ENCODE measurements at places on chromosomes 2 and 18.

DNA sequence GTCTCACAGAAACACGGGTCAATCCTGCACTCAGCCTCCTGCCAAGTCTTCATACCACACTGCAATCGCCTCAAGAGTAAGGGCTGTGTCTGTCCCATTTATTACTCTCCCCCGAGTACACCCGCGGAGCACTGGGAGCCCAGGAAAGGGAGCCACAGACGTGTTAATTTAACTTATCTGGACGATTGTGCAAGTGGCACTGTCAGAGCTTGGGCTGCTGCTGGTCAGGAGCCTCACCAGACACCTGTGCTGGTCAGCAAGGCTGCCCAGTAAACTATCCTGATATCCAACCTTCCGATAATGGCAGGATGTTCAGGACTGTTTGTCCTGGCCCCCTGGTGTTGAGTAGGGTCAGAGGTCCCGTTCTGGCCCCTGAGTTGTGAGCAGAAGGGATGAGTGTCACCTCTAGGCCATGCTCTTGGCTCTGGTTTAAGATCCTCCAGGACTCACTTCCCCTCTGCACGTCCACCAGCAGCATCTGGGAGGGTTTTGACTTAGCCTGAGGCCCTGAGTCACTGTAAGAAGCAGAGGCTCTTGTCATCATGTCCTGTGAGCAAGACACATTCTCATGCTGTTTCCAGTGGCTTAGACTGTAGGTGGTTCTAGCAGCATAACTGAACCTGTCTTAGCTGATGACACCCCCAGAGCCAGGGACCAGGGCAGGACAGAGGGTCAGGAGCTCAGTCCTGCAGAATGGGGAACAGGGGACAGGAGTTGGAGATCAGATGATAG lies 82.5 kb upstream of the ARL4C start:
- DNase-seq, result no peak

DNA sequence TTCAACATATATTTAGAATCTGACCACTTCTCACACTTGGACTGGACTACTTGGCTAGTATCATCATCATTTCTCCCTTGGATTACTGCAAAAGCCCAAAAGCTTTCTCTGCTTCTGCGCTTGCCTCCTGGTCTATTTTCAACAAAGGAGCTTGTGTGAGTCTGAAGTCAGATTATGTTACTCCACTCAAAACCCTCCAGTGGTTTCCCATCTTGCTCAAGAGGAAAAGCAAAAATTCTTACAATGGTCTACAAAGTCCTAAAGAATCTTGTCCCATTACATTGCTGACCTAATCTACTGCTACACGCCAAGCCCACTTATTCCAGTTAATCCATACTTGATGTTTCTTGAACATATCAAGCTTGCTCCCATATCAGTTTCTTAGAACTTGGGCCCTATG lies 9.6 kb downstream of the PREPL start:
- DNase-seq, result no peak

GRCh38 chr2:8021921-8022320 lies 659.9 kb upstream of the ID2 start:
- DNase-seq, result no peak

- DNase-seq, result no peak
Observed at GRCh38 chr18:60070631-60071030, 170.8 kb downstream of the PMAIP1 start.

GRCh38 chr2:64857581-64858471 lies 131.4 kb upstream of the SLC1A4 start:
- DNase-seq, result no peak

DNA sequence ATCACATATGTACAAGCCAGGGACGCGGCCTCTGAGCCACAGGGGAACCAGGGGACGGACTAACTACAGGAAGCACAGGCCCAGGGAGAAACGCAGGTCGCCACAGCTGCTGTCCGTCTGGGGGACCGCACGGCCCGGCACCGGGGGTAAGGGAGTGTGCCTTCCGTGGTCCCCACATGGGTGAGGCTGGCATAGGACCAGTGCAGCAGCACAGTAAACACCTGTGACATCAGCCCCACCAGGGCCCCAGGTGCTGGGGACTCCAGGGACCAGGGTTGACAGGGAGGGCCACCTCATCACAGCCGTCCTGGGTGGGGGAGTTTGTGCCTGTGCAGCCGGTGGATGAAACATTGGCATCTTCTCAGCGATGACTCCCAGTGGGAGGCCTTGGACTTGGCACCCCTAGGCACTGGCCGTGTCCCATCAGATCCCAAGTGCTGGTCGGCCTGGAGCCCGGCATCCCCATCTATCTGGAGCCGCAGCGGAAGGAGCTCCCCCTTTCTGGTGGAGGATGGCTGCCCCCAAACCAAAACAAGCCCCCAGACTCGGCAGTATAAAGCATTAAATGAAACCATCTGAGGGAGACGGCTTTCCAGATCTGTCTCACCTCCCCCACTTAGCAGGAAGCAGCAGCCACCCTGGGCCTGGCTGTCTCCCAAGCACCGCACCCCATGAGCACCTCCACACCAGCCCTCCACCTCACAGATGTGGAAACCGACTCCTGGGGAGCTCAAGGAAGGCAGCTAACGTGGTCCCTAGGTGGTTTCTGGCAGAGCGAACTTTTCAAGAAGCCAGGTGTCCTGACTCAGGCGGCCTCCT lies 22.5 kb downstream of the AQP12A start:
- no peak for DNase-seq

DNA sequence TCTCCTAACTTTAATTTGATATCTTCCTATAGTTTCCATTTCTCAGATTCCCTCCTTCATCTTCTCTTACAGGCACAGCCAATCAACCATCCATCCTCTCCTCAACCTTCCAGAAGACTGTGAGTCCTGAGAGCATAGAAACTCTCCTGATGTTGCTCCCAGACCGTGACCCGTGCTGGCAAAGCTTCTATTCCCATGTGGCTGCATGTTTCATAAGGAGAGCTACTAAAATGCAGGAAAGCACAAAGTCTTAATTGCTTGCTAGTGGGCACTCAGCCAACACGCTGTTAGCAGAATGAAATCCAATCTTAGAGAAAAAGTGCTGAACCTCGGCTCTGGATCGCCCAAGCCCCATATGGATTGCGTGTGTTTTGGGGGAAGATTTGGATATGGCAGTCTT lies 1244.7 kb upstream of the ZEB2 start:
- DNase-seq, result no peak

- DNase-seq, result peak; percentile 22
Observed at GRCh38 chr2:84901593-84902120, 3.8 kb upstream of the TMSB10 start.

- DNase-seq, result no peak
Observed at GRCh38 chr2:224405412-224405811, 3.5 kb upstream of the FAM124B start.

DNA sequence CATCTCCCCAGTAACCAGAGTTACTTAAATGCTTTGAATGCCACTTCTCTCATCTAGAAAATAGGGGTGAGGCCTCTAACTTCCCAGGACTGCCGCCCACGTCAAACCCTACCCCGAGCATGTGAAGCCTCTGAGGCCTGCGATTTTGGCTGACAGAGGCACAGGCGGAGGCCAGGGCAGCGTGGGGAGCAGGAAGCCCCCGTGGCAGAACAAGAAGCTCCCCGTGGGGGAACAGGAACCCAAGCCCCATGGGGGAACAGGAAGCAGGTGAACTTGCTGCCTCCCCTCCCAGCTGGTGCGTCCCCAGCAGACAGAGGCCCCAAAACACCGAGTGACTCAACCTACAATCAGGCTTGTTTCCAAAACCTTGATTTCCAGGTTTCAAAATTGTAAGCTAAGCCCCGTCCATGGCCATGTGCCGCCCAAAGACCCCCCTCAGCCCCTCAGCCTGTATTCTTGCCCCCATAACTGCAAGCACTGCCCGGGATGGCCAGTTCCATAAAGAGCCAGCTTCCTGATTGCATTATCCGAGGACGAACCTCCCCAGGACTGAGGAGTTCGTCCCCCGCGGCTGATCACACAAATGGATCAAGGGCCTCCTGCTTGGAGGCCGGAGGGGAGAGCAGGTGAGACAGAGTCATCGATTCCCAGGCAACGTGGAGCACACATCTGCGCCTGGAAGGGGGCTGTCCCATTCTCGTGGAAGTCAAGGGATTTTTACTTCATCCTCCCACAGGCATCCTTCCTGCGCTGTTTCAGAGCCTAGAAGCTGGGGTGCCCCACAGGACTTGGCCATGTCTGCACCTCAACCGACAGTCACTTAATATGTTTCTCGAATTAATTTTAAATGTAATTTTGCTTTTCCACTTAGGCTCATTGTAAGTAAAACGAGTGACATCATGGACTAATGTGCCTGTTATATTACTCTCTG lies 36.3 kb upstream of the CTDP1 start:
- DNase-seq, result peak; percentile 41

DNA sequence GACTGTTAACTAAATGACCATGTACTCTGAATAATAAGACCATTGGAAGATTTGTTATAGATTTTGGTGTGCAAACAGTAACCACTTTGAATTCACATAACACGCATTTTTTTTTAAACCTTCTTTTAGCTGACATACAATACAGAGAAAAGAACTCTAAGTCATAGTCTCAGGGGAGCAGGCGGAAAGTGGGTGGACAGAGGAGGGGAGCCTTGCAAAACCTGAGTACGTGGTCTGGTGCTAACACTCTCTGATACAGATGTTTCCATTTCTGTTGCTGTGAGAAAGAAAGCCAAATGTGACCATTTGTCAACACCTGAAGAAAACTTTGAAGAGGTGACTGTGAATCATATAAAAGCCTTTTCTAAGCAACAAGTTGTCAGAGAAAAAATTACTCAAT lies 151.8 kb upstream of the GCFC2 start:
- DNase-seq, result no peak

GRCh38 chr2:65300761-65301711 lies 73.4 kb downstream of the ACTR2 start:
- DNase-seq, result peak; percentile 82

DNA sequence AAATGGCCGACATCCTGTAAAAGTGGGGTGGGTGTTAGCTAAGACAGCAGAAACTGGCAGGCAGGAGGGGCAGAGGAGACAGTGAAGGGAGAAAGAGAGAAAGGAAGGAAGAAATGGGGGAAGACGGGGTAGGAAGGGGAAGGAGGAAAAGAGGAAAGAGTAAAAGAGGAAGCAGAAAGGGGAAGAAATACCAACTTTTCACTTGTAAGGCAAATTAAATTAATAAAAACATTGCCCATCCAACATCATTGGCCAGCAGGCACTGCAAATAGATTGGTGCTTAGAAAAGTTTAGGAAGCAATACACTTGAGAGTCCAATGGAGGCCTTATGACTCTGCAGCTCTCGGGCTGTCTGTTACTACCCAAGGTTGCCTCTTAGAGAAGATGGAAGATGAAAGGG lies 116.7 kb downstream of the TNS1 start:
- no peak for DNase-seq

DNA sequence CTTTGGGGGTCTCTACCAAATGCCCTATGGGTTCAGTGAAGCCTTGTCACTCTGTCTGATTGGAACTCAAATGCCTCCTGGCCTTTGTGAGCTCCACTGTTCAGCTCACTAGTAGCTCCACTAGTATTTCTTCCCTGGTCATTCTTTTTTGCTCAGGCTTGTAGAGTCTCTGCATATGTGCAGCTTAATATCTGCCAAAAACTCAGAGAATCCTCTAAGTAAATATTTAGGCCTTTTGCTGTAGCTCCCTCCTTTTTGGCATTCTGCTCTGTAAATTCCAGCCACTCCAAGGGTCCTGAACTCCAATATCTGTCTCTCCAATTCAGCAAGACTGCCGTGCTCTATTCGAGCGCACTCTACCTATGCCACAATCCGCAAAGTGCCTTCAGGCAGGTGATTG lies 146.5 kb downstream of the MAIP1 start:
- DNase-seq, result no peak

- no peak for DNase-seq
Observed at GRCh38 chr2:121241466-121241865, 43.5 kb downstream of the TFCP2L1 start.

DNA sequence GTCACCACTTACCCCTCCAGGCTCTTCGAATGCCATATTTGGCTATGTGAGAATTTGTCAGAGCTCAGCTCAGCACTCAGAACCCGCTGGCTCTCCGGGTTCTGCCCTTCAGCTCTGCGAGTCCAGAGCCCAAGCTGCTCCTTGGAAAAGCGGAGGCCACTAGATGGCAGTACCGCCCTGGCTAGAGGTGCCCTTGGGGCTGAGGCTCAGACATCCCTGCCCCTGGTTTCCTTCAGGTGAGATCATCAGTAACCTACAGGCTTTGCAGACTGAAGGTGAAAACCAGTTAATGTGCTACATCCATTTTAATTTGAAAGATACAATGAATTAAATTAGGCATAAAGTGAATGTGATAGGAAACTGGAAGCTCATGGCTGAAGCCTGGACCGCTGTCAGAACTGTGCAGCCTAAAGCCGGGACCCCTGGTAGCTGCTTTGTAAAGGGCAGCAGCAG lies 285.6 kb downstream of the AGAP1 start:
- DNase-seq, result peak; percentile 84

DNA sequence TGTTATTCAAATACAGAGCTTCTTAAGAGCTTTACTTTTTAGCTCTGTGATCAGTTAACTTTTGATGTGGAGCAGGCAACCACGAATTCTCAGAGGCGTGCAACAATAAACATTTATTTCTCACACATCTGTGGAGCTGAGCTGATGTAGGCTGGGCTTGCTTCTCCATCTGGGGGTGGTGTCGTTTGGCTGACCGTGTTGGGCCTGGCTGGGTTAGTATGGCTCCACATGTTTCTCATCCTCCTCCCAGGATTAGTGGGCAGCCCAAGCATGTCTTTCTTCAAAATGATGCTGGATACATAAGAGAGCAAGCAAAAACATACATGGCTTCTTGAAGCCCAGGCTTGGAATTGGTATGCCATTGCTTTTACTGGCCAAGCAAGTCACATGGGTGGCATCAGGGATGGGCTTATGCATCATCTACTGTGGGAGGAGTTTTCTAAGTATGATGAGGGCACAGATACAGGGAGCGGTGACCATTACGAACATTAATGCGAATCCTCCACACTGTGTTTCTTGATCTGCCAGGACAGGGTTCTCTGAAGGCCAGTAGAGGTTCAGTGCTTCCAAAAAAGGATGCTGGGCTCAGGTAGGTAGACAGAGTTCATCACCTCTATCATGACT lies 157.0 kb upstream of the TNP1 start:
- DNase-seq, result no peak

- DNase-seq, result no peak
Observed at GRCh38 chr2:122758967-122759366, 1003.5 kb downstream of the TSN start.

DNA sequence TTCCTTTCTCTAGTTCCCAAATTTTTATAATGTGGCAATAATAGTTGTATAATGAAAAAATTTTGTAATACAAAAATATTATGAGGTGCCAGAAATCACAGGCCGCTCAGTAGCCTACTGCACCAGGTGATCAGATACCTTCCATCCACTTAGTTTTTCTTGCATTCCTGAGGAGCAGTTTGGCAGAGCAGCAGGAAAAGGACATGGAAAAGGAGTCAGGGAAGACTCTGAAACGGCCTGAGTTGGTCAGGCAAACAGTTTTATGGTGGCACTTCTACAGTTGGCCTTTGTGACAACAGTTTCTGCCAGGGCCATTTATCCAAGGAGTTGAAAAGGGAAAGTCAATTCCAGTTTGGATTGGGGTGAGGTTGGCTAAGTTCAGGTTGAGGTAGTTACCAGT lies 165.4 kb upstream of the ALPP start:
- no peak for DNase-seq

GRCh38 chr2:235541016-235541415 lies 47.2 kb downstream of the AGAP1 start:
- no peak for DNase-seq
